ENCODE measurements at places on chromosomes 7 and 10.

DNA sequence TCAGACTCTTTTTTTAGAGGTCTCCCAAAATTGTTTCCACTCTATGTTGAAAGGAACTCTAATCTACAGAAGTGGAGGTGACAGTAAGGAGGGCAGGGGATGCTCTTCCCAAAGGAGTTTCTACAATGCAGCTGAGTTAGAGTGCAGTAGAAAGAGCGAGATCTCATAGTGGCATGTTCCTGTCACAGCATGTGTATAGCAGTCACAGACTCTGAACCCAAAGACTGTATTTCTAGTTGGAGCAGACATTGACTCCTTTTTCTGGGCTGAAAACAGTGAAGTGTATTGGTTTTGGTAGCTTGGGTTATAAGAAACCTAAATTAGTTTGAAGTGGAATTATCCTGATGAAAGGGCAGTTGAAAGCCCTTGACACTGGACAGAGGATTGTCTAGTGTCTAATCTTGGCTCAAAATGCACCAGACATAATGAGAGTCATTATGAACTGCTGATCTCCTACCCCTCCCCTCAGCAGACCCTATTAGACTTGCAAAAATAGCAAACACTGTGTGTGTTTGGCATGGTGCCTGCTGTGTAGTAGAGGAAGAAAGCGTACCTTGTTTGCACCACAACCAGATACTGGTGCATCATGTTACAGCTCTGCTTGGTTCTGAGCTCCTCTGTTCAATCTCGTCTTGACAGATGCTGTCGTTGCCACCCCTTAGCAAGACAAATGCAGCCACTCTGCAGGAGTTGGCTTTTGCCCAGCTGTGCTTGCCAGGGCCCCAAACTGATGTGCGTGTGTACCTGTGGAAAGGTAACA, 336.0 kb downstream of the AUTS2 start:
- DNase-seq, result peak; percentile 7

DNA sequence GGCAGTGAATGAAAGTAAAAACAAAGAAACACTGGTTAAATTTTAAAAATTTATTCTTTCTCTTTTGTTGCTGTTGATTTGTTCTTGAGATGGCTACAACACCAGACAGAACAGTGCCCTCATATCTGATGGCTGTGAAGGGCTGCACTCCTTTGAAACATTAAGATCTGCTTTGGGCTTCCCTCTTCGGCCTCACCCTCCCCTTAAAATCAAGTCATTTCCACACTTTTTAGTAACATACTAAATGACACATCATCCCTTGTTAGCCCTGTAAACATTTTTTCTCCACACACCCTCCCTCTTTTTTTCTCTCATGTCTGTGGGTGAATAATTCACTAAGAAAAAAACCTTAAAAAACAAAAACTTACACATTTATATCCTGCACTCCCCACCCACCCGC, 16.4 kb downstream of the IRF5 start:
- no peak for DNase-seq

DNA sequence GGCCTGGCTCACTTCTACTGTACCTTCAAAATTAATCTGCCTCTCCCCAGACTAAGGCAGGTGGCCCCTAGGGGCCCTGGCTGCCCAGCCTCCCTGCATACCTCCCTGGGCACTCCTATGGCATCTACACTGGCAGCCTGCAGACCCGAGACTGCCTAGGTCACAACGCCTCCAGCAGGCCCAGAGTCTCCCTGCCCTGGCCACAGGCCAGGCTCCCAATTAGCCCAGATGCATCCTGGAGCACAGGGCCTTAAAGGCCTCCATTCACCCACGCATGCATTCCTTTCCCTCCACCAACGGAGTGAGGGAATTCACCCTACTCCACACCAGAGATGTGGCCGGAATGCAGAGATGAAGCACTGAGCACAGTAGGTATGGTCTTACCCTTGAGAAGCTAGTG, 1.9 kb downstream of the CHAT start:
- DNase-seq, result no peak

DNA sequence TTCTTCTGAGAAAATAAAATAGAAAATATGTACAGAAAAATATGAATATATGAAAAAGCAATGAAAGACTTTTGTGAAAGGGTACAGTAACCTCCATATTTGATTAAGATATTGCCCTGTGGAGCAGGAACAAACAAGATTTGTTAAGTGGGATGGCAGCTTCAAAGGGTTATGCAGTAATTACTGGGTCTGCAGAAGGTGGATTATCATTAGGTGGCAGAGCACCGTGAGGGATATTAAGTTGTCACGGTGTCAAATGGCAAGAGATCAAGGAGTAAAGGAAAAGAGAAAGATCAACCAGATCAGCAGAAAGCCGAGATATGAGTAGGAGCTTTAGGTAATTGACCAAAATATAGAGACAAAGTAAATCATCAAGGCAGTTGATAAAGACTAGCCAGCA, 44.1 kb downstream of the DGKB start:
- no peak for DNase-seq

GRCh38 chr7:85167636-85168035, 19.2 kb downstream of the SEMA3D start:
- DNase-seq, result no peak

DNA sequence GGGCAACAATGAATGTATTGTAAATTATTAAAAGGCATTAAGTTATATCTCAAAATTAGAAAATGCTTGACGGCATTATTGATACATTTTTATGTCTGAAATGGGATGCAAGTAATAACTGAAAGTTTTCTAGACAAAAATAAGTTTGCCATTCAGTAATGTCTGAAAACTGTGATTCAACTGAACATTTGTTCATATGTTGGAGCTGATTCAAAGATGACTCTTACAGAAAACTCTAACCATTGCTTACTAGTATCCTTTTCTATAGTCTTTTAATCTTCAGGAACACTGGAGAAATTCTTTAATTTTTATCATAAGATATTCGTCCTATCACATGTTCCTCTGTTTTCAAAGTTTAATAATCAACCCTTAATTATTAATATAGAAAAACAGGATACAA, 71.1 kb upstream of the TFEC start:
- DNase-seq, result no peak

All from amygdala (tissue), 56 donors.